ENCODE measurements at places on chromosomes 3 and 15.

GRCh38 chr3:67923796-67924195 lies 269.4 kb upstream of the SUCLG2 start:
- no peak for DNase-seq

GRCh38 chr3:186630950-186631641 lies 9.1 kb upstream of the FETUB start:
- no peak for DNase-seq

DNA sequence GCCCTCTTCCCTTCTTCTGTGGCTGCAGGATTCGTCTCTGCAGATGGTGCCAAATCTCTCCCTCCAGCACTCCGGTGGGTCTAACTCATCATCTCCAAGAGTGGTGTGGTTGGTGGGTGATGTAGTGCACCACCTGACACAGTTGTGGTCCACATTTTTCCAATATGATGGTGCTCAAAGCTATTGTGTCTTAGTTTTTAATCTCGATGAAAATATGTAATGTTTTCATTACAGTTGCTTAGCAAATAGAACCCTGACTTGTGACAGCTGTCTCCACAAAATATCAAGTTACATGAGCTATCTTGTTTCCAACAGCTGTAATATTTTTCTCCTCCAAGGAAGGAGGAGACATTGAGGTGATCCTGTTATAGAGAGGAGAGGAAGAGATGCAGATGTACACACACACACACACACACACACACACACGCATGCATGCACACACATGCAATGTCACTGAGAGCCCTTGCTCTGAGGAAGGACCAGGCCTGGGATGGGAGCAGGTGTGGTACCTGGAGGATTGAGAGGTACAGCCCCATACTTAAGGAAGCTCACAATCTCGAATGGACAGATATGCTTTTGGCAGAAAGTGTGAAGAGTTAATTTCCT lies 15.7 kb upstream of the ESYT3 start:
- DNase-seq: no peak

GRCh38 chr3:25843332-25843731 lies 53.4 kb downstream of the OXSM start:
- no peak for DNase-seq

DNA sequence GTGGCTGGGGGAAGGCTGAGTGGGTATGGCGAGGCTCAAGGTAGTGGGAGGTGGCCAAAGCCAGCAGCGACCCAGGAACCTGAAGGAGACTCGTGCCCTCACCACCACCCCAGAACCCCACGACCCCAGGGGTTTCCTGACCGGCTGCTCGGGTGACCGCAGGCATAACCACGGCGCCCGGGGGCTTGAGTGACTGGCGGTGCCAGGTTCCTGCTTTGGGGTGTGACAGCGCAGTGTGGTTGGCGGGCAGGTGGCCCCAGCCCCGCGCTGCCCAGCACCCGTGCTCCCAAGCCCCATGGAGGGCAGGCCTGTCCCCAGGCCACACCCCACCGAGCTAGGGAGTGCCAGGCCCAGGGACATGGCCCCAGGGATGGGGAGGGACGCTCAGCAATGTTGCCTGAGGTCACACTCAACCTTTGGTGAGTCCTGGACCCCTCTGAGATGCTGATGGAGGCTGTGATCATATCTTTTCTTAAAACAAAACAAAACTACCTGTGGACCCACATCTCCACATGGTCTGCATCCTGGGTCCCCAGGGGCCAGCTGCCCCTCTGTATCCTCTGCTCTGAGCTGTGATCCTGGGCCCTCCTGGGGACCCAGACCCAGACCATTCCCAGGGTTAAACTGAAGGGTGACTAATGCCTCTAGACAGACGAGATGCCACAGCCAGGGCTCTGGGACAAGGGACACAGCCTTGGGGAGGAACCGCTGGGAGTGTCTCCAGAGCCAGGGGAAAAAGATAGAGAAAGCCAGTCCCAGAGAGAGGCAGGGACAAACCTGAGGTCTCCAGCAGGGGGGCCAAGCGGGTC lies 13.0 kb downstream of the DNAJB8 start:
- DNase-seq: no peak

DNA sequence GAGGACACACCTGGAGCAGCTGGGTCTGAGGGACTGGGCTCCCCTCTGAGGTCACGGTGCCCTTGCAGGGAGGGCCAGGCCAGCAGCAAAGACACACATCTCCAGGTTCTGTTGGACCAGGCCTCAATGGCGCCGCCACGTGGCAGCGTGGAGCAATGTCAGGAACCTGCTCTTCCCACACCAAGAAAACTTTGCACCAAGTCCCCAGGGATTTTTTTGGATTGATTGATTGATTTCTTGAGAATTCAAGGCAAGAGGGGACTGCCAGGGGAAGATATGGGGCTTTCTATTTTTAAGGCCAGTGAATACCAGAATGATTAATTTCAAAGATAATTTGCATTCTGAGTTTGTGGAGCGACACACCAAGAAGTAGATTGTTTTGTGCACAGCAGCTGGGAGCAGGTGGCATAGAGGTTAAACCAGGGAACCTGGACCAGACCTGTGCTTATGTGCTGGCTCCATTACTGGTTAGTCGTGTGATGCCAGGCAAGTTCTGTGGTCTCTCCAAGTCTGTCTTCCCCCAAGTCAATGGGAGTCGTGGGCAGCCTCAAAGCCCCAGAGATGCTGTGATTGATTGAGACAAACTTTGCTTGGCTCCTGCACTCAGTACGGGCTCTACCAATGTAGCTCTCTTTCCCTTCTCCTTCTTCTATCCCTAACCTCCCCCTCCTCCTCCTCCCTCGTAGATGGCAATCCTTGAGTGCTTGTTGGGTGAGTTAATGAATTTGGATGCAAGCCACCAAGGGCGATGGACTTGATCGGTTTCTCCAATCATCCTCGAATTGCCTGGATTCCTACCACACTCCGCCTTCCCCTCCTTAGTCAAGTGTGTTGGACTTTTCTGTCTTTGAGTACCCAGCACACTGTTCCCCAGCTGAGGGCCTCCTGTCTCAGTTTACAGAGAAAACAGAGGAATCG lies 96.2 kb upstream of the TRPM1 start:
- no peak for DNase-seq

DNA sequence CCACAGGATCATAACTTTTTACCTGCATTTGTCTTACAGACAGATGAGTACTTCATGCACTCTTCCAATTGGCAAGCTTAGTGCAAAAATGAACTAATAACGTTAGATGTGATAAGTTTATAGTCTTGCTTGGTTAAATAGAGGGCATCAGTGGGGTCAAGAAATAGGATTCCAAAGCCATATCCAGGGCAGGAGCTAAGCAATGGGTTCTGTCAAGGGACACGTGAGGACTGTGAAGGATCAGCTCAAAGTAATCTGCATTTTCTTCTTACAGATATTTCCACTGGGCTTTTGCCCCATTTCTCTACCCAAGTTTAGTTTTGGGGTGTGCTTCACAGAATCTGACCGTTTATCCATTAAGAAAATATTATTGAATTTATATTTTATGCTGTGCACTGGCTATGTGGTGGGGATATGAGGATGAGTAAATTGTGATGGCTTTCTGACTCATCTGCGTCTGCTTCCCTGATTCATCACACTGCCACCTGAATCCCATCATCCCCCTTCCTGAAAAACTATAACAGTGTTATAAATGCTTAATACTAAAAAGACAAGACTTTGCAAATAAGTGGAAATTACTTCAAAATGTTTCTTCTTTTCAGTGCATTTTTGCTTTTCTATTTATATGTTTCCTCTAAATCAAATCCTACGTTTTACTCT lies 17.5 kb downstream of the PPP2R3A start:
- no peak for DNase-seq

GRCh38 chr15:77682564-77682963 lies 49.9 kb upstream of the LINGO1 start:
- no peak for DNase-seq

Measured in tibial artery (tissue), 4 donors.